ENCODE measurements at places on chromosomes 6 and 20. TPM values are rescaled to one million over a fixed set of nuclear protein-coding genes. Genes with fewer than 3 reads are reported as not detected.
A peak's percentile ranks its signal among the peaks of the same experiment; 100 is the strongest.

DNA sequence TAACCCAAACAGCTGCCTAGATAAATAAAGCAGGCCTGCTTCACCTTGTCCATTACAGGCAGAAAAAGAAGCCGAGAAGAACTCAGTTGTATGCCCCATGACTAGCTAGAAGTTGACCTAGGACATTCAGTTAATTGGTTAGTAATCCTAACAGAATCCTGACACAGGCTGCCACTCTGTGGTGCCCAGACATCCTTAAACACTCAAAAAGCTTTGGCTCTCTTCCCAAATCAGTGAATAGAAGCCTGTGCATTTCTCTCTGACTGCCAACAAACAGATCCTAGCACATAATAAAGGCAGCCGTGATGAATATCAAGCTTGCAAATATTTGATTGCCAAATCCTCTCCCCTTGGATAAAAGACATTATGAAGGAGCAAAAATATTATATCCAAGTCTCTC lies 519.1 kb upstream of the EYS start:
- no peaks in the 10 kb centered on the region for H3K27me3 ChIP-seq
- H3K4me1 ChIP-seq: peaks cover 5% of the 10 kb centered on the region
- H3K27ac ChIP-seq: no peak overlapping the region
- H3K36me3 ChIP-seq: no peaks in the 10 kb centered on the region
- no peak overlapping the region for H3K4me3 ChIP-seq
- peak; percentile 40 for DNase-seq

- peaks cover 4% of the 10 kb centered on the region for H3K4me1 ChIP-seq
- no peak overlapping the region for H3K4me3 ChIP-seq
- DNase-seq: no peak
- H3K27ac ChIP-seq: no peak overlapping the region
- H3K27me3 ChIP-seq: no peaks in the 10 kb centered on the region
These were observed 35.1 kb downstream of the RRBP1 start for GRCh38 chr20:17646961-17647301.

DNA sequence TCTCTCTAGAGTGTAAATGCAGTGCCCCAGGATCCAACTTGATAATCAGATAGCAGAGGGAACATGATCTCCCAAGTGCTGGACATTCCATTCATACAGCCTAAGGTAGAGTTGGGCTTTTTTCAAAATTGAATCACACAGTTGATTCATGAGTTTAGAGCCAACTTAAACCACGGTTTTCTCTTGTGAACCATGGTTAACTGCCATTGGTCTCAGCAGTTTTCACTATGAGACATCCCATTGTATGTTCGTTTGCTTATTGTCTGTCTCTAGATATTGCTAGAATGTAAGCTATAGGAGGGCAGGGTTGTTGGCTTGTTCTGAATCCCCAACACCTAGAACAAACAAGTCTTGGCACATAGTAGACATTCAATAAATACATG lies 37.2 kb upstream of the TAF8 start:
- no peaks in the 10 kb centered on the region for H3K27me3 ChIP-seq
- H3K27ac ChIP-seq: no peak overlapping the region
- DNase-seq: no peak
- H3K36me3 ChIP-seq: no peaks in the 10 kb centered on the region
- no peak overlapping the region for H3K4me3 ChIP-seq
- H3K4me1 ChIP-seq: peaks cover 4% of the 10 kb centered on the region

DNA sequence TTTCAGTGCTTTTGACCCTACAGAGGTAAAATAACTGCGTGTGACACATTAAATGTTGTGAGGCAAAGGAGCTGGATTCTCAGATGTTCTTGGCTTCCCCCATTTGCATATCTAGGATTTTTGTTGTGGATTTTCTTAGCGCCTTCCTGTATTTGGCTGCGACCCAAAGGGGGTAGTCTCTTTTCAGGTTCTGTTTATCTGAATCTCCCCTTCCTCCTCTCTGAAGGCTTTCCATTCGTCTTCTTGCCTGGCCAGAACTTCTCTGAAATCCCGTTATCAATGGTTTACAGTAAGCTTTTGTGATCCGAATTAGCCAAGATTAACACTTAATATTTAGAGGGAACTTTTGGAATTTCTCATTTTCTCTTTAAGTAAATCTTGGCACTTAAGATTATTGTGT lies 60.8 kb downstream of the ADGRB3 start:
- H3K27ac ChIP-seq: no peak overlapping the region
- H3K4me1 ChIP-seq: peaks cover 8% of the 10 kb centered on the region
- no peaks in the 10 kb centered on the region for H3K27me3 ChIP-seq
- peak; percentile 80 for DNase-seq

- H3K4me3 ChIP-seq: no peak overlapping the region
- no peak overlapping the region for H3K27ac ChIP-seq
- no peaks in the 10 kb centered on the region for H3K27me3 ChIP-seq
- DNase-seq: no peak
These were observed 35.3 kb downstream of the RALGAPA2 start for GRCh38 chr20:20677186-20677585.

GRCh38 chr20:6768228-6769140 lies 998 bp downstream of the BMP2 start:
- no peak overlapping the region for H3K27ac ChIP-seq
- peaks cover 4% of the 10 kb centered on the region for H3K36me3 ChIP-seq
- H3K4me3 ChIP-seq: peak overlapping the region; percentile 78
- H3K4me1 ChIP-seq: no peaks in the 10 kb centered on the region

- DNase-seq: peak; percentile 78
- no peak overlapping the region for H3K27ac ChIP-seq
- H3K4me3 ChIP-seq: no peak overlapping the region
- H3K27me3 ChIP-seq: no peaks in the 10 kb centered on the region
- H3K4me1 ChIP-seq: peaks cover 14% of the 10 kb centered on the region
These were observed 11.8 kb upstream of the SNPH start for GRCh38 chr20:1254254-1254653.

- no peaks in the 10 kb centered on the region for H3K4me1 ChIP-seq
- H3K27ac ChIP-seq: no peak overlapping the region
- no peak for DNase-seq
- no peaks in the 10 kb centered on the region for H3K36me3 ChIP-seq
- H3K27me3 ChIP-seq: no peaks in the 10 kb centered on the region
These were observed 130.7 kb downstream of the DLL1 start for GRCh38 chr6:170160031-170160627.

DNA sequence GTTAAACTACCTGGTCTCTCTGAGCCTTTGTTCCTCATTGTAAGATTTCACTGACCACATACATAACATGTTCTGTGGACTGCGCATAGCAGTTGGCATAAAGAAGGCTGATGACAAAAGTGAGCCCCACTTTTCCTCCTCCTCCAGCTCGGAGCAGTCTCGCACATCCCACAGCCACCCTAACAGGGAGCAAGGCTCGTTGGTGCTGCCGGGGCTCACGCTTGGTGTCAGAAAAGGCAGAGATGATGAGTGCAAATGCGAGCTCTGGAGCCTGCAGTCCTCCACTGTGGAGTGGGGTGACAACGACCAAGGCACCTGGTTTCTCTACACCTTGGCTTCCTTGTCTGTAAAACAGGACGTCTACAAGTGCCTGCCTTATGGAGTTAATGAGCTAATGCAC lies 9.7 kb downstream of the TGM3 start:
- H3K27ac ChIP-seq: no peak overlapping the region
- H3K4me3 ChIP-seq: no peak overlapping the region
- no peaks in the 10 kb centered on the region for H3K36me3 ChIP-seq
- H3K4me1 ChIP-seq: no peaks in the 10 kb centered on the region
- no peaks in the 10 kb centered on the region for H3K27me3 ChIP-seq

- no peaks in the 10 kb centered on the region for H3K27me3 ChIP-seq
- peak overlapping the region; percentile 47 for H3K27ac ChIP-seq
- peak; percentile 18 for DNase-seq
- H3K4me1 ChIP-seq: no peaks in the 10 kb centered on the region
- no peaks in the 10 kb centered on the region for H3K36me3 ChIP-seq
- no peak overlapping the region for H3K4me3 ChIP-seq
These were observed 408.4 kb downstream of the PKHD1 start for GRCh38 chr6:51678905-51679620.

DNA sequence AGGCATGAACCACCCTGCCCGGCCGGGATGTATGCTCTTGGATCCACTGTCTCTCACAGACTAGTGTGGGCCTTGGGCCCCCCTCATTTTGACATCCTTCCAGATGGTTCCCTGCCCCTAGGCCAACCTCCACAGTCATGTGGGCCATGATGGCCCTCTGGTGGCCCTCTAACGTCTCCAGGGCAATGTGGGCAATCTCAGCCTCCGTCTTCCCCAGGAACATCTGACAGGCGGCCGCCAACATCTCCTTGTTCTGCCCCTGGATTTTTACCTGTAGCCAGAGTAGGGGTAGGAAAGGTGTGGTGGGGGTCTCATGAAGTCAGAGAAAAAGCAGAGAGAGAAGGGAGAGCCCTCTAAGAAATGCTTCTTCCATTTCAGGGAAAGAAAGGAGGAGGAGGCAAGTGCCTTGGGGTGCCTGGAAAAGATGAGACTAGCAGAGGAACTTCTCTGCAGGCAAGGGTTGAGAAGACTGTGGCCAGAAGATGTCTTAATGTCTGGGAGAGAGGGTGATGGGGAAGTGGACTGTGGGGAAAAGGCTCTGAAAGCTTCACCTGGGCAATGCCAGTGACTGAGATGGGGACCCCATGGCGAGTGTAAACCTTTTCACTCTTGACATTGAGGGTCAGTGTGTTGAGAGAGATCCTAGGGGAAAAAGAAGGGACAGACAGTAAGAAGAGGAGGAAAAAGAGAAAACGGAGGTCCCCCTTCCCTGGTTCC lies 1.3 kb downstream of the FLOT1 start:
- H3K27me3 ChIP-seq: no peaks in the 10 kb centered on the region
- H3K4me3 ChIP-seq: peak overlapping the region; percentile 70
- H3K4me1 ChIP-seq: peaks cover 32% of the 10 kb centered on the region
- peak overlapping the region; percentile 81 for H3K27ac ChIP-seq

DNA sequence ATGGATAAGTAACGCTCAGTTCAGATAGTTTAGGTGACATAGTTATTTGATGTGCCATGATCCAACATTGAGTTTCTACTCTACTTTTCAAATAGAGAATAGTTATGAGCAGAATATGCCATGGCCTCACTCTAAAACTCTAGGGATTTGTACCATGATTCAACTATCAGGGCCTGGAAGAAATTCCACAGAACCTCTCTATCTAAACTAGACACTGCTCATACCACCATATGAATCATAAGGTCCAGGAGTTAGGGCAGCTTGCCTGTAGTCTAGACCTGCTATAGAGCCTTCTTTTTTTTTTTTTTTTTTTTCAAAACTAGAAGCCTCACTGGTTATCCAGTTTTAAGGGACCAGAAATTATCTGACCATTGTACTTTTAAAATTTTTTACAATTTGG lies 571.8 kb upstream of the IMPG1 start:
- no peaks in the 10 kb centered on the region for H3K36me3 ChIP-seq
- no peak overlapping the region for H3K27ac ChIP-seq
- no peak overlapping the region for H3K4me3 ChIP-seq
- H3K27me3 ChIP-seq: no peaks in the 10 kb centered on the region

- no peak for DNase-seq
- H3K27me3 ChIP-seq: no peaks in the 10 kb centered on the region
- H3K4me3 ChIP-seq: no peak overlapping the region
- no peaks in the 10 kb centered on the region for H3K4me1 ChIP-seq
- H3K27ac ChIP-seq: no peak overlapping the region
- no peaks in the 10 kb centered on the region for H3K36me3 ChIP-seq
These were observed 96.5 kb downstream of the MMUT start for GRCh38 chr6:49366539-49366938.

The LAMP5 gene
- total RNA-seq: 0.31 TPM

The SPAG4 gene
- 5.7 TPM for total RNA-seq

The ATP9A gene
- 43.6 TPM for total RNA-seq

The C2 gene
- total RNA-seq: 28.6 TPM

The AKIRIN2 gene
- 56.5 TPM for total RNA-seq

The SLC32A1 gene
- not detected for total RNA-seq

All from lung (tissue), 17 donors.